ENCODE measurements at places on chromosomes 2 and 18.
A peak's percentile ranks its signal among the peaks of the same experiment; 100 is the strongest.

DNA sequence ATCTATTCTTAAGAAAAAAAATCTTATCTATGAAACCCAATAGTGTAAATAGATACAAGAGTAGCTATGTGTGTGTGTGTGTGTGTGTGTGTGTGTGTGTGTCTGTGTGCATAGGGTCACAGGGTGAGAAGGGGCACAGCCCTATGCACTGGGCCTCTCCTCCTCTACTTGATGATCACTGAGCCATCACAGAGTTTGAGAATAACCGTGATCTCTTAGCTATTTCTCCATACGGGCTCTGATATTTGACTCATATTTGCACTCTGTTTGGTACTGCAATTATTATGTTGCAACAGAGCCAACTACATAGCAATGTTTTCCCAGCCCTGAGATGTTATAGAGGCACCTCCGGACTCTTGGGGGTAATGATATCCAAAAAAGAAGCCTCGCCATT is 28.8 kb upstream of the SLC40A1 start:
- DNase-seq, result no peak

- peak; percentile 46 for DNase-seq
These were observed 330.9 kb downstream of the DCC start for GRCh38 chr18:52670896-52671295.

DNA sequence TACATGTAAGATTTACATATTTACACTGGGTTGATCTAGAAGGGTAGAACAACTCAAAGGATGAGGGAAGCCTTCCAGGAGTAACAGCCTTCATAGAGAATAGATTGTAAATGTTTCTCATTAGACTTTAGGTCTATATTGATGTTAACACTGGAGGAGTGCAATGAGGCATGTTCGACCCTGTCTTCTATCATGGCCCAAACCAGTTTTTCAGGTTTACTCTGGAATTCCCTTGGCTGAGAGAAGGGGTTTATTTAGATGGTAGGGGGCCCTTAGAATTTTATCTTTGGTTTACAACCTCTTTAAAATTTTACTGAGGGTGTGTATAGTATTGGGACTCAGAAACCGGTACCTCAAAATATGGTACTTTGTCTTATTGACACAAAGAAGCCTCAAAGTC is 634.9 kb upstream of the PIK3C3 start:
- DNase-seq, result peak; percentile 5

DNA sequence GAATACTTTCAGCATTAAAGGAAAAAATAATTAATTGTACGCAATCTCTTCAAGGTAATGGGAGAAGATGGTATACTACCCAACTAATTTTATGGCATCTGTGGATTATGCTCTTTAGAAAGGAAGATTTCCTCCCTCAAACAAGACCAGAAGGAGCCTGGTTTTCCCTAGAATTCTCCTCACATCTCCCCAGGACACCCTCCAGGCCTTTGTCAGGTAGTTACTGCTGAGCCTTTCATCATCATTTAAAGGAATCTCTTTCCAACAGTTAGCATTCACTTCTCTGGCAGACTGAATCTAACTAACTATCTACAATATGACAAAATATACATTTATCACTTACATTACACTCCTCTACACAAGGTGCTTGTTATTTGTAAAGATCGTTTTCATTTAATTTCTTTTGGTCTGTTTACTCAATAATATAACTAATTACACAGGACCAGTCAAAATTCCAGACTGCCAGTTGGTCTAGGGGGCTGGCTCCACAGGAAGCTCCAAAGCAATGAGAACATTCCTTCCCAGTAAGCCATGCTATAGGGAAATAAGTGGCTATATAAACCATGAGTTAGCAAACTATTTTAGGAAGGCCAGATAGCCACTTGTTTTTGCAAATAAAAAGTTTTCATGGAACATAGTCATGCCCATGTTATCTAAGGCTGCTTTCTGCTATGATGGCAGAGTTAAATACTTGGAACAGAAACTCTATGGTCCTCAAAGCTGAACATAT is 19.1 kb downstream of the ZNF24 start:
- DNase-seq, result no peak

DNA sequence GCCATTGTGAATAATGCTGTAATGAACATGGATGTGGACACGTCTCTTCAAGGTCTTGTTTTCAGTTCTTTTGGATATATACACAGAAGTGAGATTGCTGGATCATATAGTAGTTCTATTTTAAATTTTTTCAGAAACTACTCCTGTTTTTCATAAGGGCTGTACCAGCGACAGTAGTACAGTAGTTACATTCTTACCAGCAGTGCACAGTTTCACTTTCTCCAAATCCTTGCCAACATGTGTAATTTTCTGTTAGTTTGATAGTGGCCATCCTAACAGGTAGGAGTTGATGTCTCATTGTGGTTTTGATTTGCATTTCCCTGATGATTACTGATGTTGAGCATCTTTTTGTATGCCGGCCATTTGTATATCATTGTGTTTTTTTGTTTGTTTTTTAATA is 81.7 kb downstream of the EPC2 start:
- no peak for DNase-seq

Data from NCI-H1417 (cell line).